ENCODE measurements at places on chromosomes 1 and 21.

DNA sequence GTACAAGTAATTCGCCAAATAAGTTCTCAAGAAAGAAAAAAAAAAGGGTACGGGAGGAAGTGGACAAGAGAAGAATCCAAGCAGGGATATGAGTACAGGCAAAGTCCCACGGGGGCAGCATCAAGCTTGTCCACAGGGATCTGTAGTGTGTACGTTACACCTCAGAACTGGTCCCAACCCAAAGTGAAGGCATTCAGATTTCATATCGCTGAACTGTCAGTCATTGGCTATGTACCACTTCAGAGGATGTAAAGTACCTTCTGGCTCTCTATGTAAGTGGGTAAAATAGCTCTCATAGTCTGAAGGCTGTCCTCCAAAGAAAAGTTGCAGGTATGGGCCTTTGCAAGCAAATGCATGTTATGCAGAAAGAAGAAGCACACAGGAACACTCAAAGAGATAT, 8.1 kb upstream of the CLCA4 start:
- no peak for DNase-seq

- DNase-seq: no peak
Measured at GRCh38 chr1:145978471-145978853, 14.0 kb downstream of the POLR3GL start.

DNA sequence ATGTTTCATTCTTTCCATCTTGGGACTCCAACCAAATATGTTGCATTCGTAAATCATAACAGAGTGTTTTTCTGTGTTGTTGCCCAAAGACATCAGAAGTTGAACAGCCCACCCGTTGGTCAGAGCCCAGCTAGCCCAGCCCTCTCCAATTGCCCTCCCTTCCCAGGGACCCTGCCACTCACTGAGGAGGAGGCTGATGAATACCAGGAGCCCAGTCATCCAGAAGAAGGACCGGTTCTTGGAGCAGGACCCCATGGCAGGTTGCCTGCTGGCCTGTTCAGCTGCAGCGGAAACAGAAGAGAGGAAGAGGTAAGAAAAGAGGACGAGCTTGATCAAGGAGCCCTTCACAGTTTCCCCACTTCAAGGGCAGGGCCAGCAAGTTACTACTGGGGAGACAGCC, 172.2 kb upstream of the ETV3 start:
- DNase-seq: no peak

- no peak for DNase-seq
Measured at GRCh38 chr1:23035823-23036452, 16.7 kb downstream of the KDM1A start.

DNA sequence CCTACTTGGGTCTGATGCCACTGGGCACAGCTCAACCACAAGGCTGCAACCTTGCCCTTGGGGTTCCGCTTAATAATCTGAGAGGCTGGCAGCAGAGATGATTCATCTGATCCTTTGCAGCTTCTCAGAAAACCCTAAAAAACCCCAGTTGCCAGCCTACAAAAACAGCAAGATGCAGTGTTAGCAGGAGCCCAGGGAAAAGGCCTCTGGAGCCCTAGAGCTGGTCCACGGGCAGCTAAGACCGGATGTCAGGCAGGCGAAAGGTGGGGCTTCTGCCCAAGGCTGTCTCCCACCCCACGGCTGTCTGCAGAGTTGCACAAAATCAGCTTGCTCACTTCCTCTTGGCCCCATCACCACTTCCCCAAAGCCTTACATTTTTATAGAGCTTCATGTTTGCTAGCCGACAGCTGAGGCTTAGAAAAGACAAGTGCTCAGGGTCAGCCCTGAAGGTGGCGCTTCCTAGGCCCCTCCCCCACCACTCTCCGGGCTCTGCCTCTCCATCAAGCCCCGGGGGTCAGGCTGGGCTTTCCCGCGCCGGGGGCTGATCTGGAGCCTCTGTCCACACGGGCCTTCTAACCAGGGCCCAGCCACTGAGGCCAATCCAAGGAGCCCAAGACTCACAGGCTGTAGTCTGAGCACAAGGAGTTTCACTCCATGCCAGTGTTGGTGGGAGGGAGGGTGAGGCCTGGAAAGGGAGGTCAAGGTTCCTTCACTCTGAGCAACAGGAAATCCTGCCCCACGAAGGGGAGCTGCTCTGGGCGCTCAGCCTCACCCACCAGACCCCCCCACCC, 4.2 kb upstream of the ADORA3 start:
- no peak for DNase-seq

GRCh38 chr1:184803180-184803492, 48.5 kb upstream of the EDEM3 start:
- DNase-seq: no peak

- DNase-seq: no peak
Measured at GRCh38 chr21:36879827-36880226, 86.6 kb downstream of the HLCS start.

- DNase-seq: no peak
Measured at GRCh38 chr1:200506471-200506870, 96.6 kb upstream of the ZNF281 start.

GRCh38 chr1:244730934-244731434, 78.1 kb downstream of the DESI2 start:
- no peak for DNase-seq

- DNase-seq: no peak
Measured at GRCh38 chr1:230228236-230228897, 161.3 kb downstream of the GALNT2 start.

- no peak for DNase-seq
Measured at GRCh38 chr1:228009116-228009827, 2.5 kb downstream of the WNT3A start.

GRCh38 chr21:46585191-46585953, 19.5 kb downstream of the S100B start:
- DNase-seq: no peak

GRCh38 chr1:53461323-53462044, 2.3 kb downstream of the DMRTB1 start:
- DNase-seq: no peak

GRCh38 chr1:8165595-8166360, 139.7 kb upstream of the ERRFI1 start:
- no peak for DNase-seq

DNA sequence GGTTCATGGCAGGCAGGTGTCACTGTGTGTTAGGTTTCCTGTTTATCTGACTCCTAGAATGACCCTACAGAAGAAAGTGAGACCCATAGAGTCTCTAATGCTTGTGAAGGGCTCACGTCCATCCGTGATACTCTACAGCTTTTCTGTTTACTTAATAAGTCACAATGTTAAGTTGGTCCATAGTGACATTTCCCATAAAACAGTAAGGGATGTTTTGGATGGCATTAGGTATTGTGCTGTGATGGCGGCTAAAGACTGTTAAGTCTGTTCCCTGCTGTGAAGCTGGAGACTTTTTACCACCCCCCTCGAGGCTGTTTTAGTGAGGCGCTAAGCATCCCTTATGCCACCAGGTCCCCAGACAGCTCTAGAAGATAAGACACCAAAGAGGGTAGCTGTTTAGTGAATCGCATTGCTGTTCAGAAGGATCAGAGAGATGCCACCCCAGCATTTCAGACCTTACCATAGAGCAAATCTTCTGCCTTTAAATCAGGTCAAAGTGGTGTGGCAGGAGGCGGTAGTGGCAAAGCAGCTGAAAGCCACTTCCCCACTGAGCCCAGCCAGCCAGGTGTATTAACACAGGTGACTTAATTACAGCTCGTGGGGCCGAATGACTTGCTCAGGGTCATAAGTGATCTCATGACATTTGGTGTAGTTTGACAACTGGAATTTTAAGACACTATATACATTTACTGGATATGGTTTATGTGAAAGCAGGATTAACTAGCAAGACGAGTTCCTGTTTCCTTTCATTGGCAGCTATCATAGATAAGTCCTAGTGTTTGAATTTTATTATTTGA, 25.0 kb downstream of the SLC37A1 start:
- no peak for DNase-seq

DNA sequence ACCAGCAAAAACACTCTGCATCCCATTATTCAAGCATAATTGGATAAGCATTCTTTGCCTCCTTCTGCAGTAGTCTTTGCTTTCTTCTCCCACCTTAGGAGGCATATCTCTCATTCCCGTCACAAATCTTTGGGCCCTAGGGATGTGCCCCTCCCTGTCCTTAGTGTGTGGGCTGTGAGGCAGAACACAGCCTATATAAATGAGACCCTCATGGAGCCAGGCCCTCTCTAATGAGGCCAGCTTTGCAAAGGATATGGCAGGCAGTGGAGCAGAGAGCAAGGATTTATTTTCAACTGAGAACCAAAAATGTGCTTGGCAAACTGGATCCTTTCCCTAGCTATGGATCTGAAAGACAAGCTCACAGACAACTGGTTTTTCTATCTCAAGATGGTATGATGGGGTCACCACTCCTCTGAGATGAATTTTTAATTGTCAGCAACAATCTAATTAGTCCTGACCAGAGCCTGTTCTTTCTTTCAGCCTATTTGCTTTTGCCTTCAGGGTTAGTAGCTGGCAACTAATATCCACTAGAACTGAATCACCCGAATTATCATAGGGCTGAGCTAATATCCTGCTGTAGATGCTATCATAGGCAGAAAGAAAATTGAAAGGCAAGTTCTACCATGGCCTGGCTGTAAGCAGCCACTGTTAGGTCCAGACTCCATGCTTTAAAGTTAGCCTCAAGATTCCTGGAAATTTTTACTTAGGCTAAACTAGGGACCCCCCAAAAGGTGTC, 134.2 kb downstream of the SYT2 start:
- no peak for DNase-seq

DNA sequence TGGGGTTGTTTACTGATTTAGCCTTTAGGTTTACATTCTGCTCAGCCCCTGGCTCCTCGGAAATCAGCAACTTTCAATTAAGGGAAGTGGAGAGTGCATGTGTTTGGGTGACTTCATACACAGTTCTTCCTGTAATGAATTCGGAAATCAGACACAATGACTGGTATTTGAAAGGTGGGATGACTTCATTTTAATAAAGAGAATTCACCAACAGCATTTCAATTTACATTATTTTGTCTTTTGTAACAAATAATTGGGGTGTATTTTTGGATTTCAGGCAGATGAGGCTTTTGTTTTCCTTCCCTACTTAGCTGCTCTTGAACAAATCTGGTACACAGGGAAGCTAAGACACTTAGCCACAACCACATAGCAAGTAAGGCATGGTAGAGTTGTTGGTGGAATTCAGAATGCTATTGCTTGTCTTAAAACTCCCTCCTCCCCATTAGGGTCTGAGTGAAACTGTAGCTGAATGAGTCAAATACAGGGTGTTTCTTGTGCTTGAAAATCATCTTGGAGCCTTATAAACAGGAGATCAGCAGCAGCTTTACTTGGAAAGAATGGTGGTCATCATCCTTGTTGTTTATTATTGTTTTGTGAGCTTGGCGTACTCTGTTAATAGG, 917 bp downstream of the STX12 start:
- no peak for DNase-seq

- DNase-seq: no peak
Measured at GRCh38 chr1:112530832-112531231, 22.1 kb downstream of the WNT2B start.

DNA sequence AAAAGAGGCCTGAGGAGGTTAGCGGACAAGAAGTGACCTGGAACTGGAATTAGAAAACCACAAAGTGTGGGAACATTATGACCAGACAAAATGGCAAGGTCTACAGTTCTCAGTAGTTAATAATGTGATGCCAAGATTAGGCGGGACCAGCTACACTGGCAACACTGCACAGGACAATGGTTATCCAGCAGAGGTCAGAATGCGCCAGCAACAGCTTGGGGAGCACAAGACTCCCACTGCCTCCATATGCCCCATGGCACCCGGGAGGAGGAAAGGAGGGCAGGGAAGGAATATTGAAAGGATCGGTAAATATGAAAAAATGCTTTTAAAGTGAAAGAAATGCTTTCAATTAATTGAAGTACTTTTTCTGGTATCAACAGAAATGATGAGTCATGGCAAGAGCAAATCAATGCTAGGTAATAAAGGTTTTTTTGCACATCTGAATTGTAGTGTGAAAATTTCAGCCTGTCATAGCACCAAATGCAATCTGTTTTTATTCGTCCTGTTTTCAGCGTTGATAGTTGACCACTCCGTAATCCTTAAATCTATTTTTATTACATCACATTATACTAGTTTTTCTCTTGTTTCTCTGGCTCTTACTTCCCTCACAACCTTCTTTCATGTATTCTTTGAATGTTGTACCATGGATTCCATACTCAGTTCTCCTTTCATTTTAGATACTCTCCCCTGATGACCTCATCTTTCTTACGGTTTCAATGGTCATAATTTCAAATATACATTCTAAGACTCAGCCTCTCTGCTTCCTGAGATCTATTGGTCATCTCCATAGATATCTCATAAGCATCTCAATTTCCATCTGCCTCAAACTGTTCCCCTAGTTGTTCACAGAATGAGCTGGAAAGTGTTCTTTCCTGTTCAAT, 30.7 kb downstream of the VCAM1 start:
- no peak for DNase-seq

DNA sequence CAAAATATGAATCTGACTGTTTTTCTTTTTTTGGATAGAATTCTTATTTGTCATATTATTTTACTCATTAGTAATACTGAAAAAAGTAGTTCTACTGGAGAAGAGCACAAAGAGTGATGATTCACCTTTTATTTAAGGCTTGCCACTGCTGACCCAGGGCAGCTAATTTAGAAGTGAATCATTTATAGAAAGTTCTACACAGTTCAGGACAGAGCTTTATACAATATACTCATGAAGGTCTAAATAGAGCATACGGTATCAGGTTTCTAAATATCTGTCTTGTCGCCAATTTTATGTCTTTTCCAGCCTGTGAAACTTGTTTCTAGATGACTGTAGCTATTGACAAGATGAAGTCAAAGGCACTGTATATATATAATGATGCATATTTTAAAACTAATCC, 25.0 kb downstream of the GIPC2 start:
- no peak for DNase-seq

DNA sequence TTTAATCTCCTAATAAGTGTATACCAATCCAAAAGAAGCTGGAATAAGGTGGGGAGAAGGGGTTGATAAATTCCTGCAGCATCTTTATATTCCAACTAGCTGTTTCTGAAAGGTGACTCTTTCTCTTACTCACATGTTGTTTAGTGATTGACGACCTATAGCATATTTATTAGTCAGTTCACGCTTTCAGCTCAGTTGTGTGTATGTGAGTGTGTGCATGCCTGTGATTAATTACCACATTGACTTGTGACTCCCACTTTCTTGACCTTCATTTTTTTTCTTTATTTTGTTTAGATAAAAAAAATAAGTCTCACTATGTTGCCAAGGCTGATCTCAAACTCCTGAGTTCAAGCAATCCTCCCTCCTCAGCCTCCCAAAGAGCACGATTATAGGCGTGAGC, 44.4 kb downstream of the ATP2B4 start:
- no peak for DNase-seq

DNA sequence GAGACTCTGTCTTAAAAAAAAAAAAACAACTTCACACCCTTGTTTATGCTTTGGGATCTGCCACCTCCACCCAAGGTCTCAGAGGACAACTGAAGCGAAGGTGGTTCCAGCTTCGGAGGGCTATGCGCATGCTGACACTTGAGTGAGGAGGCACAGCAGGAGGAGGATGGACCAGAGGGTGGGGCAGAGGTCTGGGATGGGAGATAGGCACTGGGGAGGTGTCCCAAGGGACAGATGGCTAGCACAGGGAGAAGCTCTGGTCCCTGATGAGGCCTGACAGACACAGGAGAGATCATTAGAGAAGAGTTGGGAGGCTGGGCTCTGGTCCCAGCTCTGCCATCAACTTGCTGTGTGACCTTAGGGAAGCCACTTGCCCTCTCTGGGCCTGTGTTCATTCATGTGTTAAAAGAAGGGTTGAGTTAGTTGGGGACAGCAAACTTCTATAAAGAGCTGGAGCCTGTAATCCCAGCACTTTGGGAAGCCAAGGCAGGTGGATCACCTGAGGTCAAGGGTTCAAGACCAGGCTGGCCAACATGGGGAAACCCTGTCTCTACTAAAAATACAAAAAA, 16.8 kb downstream of the E2F2 start:
- DNase-seq: no peak

- DNase-seq: no peak
Measured at GRCh38 chr1:108000184-108000583, 35.2 kb upstream of the VAV3 start.

Data from dorsolateral prefrontal cortex (tissue), 122 donors.